Stimulated activated CD4-positive, alpha-beta T cell treated with anti-CD3 and anti-CD28 coated beads, Interleukin-1b, Interleukin-23, amount 100 ng/mL, for 1 hour (primary cell): ENCODE measurements at places on chromosomes 12 and 14.

- no peak for DNase-seq
Measured at GRCh38 chr14:21047378-21047781, 5.2 kb downstream of the RNASE7 start.

GRCh38 chr12:109716512-109717389 is 3.1 kb downstream of the FAM222A start:
- no peak for DNase-seq

DNA sequence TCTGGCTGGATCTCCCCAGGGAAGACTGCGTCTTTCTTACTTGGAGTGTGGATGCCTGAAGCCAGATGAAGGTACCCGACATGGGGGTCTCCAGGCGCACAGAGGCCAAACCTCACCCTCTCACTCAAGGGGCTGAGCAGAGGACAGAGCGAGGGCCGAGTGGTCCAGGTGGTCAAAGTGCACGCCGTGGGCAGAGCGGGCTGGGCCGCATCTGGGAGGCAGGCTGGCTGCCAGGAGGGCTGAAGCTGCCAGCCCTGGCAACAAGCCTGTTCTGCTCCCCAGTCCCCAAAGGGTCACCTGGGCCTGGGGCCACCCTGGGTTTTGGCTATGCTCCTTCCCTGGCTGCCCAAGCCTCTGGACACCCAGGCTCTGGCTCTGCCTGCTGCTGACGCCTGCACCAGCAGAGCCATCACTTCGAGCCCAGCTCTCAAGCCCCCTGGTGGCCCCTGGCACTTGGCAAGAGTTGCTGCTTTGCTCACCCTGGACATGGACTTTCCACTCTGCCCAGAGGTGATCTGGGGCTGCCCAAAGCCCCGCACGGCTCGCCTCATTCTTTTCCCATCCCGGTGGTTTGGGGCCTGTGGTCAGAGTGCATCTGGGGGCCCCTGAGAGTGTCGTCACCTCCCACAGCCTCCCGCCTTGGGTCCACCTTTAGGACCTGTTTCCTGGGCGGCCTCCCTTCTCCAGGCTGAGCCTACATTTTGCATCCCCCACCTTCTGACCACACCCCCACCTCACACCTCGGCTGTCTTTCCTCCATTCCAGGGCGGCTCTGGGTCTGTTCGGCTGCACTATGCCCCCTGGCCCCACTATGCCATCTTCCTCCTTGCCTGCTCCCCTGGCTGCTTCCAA is 2.8 kb downstream of the ADSS1 start:
- no peak for DNase-seq

- no peak for DNase-seq
Measured at GRCh38 chr12:24903329-24904088, 45.4 kb downstream of the BCAT1 start.

GRCh38 chr14:28879573-28879996 is 113.0 kb downstream of the FOXG1 start:
- DNase-seq, result no peak

- DNase-seq, result no peak
Measured at GRCh38 chr12:24853588-24853987, 95.3 kb downstream of the BCAT1 start.

DNA sequence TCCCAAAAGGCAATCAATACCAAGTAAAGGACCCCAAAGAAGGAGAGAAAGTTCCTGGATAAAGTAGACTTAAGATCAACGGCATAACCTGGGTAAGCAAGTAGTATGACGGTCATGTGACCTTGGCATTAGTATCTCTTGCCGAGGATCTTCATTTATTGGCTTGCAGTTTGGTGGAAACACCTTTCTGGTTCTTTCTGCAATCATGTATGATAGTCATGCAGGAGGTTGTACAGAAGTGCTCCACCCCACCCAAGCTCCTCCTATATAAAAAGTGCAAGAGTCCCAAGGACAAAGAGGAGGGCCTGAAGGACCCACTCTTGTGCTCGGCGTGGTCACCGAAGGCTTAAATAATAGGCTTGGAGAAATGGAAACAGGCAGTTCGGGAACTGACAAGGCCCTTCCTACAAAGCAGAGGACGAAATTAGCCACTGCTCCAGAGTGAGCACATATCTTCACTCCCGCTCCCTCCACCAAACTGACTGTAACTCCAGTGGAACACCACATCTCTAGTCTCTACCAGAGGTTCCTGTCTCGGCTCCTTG is 750 bp downstream of the CS start:
- no peak for DNase-seq

DNA sequence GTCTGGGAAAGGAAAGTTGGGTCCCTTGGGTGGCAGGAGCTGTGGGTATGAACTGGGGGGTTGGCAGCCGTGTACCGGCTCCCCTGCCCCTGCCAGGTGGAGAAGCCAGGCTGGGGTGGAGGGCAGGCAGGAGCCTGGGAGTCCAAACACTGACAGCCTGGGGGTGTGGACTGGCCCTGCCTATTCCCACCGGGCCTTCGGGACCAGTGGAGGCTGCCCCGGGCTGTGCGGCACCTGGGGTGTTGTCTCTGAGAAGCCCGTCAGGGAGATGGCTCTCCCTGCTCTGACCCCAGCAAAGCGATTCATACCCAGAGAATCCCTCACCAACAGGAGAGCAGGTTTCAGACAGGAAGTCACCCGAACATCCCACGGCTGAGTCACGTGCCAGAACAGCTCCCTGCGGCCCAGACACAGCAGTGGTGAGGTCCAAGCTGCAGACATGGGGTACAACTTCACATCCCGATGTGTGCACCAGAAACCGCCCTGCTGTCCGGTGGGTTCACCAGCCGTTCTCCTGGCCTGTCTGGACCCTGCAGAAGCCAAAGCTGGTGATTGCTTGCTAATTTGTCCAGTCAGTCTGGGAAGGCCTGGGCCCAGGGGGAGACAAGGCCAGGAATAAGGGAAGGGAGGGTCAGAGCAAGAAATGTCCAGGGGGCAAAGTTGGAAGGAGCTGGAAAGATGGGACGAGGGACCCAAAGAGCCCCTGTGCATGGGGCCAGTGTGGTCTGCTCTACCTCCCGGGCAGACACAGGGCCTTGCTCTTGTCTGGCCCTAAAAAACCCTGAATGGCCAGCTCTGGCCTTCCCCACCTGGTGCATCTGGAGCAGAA is 2.1 kb upstream of the GPR132 start:
- DNase-seq, result no peak

GRCh38 chr12:24460099-24460498 is 488.8 kb downstream of the BCAT1 start:
- no peak for DNase-seq

DNA sequence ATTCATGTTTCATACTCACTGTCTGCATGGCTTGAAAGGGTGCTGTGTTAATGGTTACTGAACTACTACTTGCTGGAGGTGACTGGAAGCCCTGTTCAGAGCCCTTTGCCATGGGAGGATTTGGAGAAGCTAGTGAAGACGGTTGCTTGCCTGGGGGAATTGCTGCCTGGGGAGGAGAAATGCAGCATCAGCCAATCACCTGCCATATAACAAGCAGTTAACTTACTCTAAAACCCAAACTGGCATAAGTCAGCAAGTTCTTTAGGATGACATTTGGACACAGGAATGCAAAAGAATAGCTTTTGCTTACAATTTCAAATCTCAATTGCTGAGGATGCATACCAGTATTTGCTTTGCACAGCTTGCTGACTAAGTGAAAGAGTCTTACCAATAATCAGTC is 23.4 kb upstream of the IPO8 start:
- DNase-seq, result no peak

DNA sequence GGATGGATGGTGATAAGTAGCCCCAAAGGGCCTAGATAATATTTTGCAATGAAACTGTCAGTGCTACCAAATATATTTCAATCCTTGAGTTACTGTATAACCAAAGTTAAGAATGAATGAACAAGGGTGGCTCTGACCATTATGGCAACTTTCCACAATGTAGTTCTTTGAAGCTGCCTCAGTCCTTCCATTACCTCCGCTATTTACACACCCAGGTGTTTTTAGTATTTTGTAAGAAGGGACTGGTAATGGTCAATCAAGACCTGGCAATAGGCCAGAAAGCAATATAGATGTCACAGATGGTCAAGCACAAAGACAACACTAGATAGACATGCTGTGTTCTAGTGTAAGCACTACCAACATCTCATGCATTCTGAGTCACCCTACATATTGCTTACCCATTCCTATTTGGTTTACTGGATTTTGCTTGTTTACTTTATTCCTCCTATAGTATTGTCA is 16.3 kb downstream of the DUSP16 start:
- DNase-seq, result no peak

DNA sequence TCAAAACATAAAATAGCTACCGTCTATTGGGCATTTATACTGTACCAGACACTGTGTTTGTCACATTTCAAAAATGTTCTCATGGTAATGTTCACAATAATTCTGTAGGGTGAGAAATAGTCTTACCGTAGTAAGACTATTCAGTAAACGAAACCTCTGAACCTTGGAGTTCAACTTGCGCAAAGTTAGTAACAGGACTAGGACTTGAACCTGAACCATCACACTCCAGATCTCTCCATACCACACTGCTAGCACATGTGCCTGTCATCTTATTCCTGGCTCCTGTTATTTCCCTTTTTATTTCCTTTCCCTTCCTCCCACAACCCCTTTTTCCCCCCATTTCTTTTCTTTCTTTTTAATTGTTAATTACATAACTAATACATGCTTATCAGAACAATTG is 65.4 kb downstream of the PLEKHA5 start:
- no peak for DNase-seq

GRCh38 chr12:79250960-79251755 is 386.6 kb downstream of the SYT1 start:
- DNase-seq, result no peak

GRCh38 chr14:98382662-98383061 is 889.3 kb downstream of the BCL11B start:
- no peak for DNase-seq

DNA sequence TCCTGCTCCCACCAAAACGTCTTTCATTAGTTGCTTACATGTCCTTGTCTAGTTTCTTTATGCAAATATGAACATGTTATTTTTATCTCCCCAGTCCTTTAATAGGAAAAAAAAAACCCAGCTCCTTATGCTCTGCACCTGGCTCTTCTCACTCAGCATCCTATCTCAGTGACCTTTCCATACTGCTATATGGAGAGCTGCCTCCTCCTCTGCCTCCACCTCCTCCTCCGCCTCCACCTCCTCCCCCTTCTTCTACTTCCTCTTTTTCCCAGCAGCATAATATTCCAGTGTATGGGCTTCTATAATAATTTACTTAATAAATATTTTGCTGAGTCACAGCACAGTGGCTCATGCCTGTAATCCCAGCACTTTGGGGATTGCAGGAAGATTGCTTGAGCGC is 31.5 kb downstream of the ABCB9 start:
- no peak for DNase-seq

GRCh38 chr12:115032521-115032920 is 348.5 kb upstream of the TBX3 start:
- DNase-seq, result no peak

GRCh38 chr12:102676812-102677211 is 196.4 kb upstream of the IGF1 start:
- DNase-seq, result no peak

- DNase-seq, result no peak
Measured at GRCh38 chr12:82182601-82183190, 175.5 kb downstream of the CCDC59 start.

GRCh38 chr12:105672121-105672975 is 341.9 kb downstream of the C12orf75 start:
- no peak for DNase-seq
